Femur (tissue), 1 donor: ENCODE measurements at places on chromosomes 16 and 17.

- DNase-seq = no peak
These were observed 541 bp downstream of the GPT2 start for GRCh38 chr16:46884513-46885293.

DNA sequence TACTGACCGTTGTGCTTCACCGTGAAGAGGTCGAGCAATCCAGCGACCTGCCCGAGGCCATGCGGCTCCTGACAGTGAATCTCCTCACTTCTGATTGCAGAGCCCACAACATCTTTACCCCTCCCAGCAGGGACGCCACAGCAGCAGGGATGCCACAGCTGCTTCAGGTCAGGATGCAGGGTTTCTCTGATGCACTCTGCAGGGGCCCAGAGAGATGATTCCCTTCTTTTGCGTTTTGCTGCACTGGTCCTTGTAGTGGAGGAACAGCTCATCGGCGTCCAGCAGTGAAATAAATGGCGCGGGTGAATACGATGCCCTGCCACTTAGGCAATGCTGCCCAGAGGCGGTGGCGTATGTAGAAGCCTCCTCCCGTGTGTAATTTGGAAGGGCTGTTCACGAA is 5.6 kb downstream of the KIAA0513 start:
- no peak for DNase-seq

GRCh38 chr17:51718983-51719382 is 439.5 kb downstream of the CA10 start:
- DNase-seq = no peak

- DNase-seq = peak; percentile 57
These were observed 696 bp downstream of the NETO2 start for GRCh38 chr16:47142821-47143676.

DNA sequence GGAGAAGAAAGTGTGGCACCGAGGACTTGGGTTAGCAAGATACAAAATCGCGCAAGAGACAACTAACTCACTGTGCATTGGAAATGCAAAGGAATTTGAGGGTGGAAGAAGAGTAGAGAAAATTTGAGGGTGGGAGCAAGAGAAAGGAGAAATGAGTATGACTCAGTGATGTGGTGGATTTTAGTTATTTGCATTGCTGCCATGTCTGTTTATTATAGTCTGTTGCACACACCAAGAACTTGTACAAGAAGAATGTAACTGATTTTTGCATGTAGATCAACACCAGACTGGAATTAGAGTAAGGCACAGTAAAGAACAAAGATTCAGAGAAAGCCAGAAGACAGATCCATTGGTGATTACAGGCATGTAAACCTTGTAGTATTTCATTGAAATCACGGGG is 71.6 kb upstream of the SMIM36 start:
- no peak for DNase-seq

DNA sequence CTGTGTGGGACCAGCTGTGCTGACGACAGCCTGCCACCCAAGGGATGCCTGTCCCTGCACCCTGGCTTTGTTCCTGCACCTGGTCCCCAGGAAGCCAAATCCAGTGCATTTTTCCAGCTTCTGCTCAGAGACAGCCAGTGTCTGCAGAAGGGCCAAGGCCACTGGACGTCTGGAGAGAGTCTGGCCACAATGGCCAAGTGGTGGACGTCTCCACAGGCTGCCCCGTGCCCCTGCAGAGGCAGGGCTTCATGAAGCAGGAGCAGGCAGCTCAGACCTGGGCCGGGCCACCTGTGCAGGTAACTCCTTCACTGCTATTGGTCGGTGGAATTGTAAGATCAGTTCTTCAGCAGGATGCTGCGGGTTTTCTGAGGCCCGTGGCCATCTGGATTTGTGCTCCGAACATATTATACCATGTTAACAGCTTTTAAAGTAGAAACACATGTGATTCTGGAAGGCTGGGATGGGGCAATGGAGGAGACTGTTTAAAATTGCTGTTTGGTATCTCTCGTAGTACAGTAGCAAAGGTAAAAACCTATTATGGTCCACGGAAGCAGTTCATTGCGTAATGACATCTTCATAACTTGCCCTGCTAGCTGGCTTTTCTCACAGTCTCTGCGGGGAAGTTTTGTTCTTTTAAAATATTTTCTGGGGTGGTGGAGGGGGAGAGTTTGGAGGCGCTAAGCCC is 185.3 kb downstream of the CCDC182 start:
- DNase-seq = no peak

DNA sequence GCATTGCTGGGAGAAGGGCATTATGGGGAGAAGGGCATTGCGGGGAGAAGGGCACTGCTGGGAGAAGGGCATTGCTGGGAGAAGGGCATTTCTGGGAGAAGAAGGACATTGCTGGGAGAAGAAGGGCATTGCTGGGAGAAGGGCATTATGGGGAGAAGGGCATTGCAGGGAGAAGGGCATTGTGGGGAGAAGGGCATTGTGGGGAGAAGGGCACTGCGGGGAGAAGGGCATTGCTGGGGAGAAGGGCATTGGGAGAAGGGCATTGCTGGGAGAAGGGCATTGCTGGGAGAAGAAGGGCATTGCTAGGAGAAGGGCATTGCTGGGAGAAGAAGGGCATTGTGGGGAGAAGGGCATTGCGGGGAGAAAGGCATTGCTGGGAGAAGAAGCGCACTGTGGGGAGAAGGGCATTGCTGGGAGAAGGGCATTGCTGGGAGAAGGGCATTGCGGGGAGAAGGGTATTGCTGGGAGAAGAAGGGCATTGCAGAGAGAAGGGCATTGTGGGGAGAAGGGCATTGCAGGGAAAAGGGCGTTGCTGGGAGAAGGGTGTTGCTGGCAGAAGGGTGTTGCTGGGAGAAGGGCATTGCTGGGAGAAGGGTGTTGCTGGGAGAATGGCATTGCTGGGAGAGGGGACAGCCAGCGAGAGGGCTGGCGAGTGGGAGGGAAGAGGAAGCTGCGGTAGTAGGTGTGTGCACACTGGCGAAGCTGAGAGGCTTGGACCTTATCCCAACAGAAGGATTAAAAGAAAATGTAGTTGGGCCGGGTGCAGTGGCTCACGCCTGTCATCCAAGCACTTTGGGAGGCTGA is 4.6 kb upstream of the PYDC1 start:
- DNase-seq = no peak

GRCh38 chr17:80608326-80608725 is 63.7 kb downstream of the RPTOR start:
- DNase-seq = no peak

DNA sequence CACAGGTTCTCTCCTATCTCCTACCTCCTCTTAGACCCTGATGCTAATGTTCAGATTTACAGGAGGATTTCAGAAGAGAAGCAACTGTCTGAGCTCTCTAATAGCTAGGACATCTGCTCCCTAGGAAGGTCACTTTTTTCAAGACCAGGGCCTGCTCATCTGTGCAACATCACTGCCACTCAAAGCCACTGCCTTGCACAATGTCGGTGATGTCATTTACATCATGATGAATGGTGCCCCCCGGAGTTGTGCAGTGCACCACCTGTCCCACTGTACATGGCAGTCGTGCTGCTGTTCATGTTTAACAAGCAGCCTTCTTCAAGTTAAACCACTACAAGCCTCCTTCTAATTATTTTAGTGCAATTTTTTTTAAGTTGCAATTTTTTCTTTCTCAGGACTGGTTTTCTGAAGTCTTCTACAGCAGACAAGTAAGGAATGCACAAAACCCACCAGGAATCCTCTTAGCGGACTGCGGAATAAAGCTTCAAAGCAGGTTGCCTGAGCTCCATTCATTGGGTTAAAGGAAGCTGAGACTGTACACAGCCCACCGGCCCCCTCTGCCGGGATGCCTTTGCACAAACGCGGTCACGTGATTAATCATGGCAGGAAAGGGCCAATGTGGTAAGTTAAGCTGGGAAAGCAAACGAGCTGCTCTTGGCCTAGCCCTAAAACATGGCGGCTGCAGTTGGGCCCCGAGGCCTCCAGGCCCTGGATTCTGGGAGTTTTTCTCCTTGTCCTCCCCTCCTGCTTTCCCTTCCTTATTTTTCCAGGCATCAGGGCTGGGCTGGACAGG is 74.1 kb downstream of the MYH11 start:
- no peak for DNase-seq

DNA sequence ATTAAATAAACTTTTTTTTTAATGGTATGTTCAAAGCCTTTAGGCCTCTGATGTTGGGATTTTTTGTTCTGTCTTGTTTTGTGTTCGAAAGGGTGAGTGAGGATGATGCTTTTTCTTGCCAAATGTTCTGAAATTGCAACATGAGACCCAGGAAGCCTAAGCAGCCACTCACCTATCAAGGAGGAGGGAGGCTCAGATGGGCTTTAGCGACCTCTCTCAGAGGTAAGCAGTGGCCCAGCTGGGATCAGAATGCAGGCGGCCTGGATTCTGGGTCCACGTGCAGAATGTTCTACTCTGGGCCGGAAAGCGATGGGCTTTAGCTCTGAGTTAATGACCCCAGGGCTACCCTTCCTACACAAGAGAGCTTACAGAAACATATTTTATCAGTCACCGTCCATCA is 386.6 kb downstream of the SOX9 start:
- no peak for DNase-seq

DNA sequence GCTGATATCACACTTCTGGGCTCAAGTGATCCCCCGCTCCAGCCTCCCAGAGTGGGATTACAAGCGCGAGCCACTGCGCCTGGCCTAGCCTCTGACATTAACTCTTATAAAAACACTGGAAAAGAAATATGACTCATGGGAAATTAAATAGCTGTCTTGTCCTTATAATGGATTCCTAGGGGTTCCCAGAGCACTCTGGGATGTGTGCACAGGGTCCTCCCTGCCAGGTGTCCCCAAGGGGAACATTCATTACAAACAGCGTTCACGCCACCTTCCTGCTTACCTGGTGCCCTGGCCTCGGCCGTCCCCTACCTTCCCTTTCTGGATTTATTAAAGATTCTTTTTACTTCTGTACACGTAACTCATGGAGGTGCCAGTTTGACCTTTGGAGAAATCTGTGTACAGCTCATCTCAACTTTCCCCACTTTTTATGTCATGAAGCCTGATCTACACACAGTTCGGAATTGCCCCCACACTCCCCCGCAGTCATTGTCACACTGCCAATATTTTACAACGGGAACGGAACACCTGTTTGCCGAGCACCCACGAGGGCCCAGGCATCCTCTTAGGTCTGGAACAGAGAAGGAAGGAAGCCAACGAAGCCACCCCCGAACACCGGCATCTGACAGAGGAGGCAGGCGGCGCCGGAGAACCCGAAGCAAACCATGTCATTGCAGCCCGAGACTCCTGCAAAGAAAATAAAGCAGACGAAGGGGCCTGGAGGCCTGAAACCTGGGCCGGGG is 39.7 kb upstream of the MEAK7 start:
- DNase-seq = no peak

GRCh38 chr17:82736511-82737185 is 1.2 kb downstream of the FN3K start:
- no peak for DNase-seq
